ENCODE measurements at places on chromosomes 11 and 22.

- peak; percentile 45 for DNase-seq
These were observed 62.2 kb upstream of the FDX1 start for GRCh38 chr11:110367571-110367970.

- DNase-seq = no peak
These were observed 10.2 kb downstream of the TMEM121B start for GRCh38 chr22:17110791-17111550.

GRCh38 chr11:112082729-112083128 lies 3.8 kb downstream of the TIMM8B start:
- peak; percentile 18 for DNase-seq

- no peak for DNase-seq
These were observed 191.9 kb upstream of the DDI1 start for GRCh38 chr11:103844327-103845215.

- DNase-seq = no peak
These were observed 32.6 kb upstream of the KCNQ1OT1 start for GRCh38 chr11:2732261-2732939.

DNA sequence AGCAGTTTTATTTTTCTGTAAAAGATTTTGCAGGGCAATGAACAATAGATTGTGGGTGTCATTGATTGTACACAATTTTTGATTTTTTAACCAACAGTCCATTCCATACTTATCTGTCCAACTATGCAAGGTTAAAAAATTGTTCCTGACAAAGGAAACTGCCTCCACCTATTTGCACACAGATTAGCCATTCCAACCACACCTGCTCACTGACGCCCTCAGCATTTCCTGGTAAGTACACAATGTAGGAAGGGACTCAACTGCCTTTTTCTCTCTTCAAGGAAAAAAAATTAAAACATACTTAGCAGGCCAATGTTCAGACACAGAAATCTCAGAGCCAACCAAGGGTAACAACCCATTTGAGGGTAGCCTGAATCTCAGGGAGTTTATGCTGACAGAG lies 4.3 kb upstream of the FUT4 start:
- no peak for DNase-seq

DNA sequence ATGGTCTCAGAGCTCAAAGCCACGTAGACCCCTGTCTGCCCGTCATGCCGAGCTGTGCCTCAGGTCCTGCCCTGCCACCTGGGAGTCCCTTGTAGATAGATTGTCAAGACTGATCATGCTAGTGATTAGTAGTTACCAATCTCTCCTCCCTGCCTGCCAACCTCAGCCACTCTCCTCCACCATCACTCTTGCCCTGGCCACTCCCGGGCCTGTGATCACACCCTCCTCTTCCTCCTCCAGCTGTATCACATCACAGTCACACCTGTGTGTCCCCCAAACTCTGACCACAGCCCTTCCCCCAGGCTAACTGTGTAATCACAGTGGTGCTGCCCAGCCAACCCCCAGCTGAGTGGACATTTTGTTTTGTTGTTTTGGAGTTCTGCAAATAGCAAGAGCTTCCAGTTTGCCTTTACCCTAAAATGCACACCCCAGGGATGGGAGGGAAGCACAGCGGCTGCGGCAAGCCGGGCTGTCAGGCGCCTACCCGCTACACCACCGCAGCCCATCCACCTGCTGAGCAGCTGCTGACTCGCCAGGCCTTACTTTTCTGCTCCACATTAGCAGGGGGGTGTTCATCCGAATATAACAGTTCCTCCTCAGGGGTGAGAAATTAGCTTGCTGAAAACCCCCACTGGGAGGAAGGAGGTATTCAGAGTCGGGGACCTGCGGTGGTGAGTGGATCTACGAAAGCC lies 45.8 kb downstream of the LRFN4 start:
- no peak for DNase-seq

- DNase-seq = no peak
These were observed 302.0 kb downstream of the TBC1D22A start for GRCh38 chr22:47064416-47064815.

DNA sequence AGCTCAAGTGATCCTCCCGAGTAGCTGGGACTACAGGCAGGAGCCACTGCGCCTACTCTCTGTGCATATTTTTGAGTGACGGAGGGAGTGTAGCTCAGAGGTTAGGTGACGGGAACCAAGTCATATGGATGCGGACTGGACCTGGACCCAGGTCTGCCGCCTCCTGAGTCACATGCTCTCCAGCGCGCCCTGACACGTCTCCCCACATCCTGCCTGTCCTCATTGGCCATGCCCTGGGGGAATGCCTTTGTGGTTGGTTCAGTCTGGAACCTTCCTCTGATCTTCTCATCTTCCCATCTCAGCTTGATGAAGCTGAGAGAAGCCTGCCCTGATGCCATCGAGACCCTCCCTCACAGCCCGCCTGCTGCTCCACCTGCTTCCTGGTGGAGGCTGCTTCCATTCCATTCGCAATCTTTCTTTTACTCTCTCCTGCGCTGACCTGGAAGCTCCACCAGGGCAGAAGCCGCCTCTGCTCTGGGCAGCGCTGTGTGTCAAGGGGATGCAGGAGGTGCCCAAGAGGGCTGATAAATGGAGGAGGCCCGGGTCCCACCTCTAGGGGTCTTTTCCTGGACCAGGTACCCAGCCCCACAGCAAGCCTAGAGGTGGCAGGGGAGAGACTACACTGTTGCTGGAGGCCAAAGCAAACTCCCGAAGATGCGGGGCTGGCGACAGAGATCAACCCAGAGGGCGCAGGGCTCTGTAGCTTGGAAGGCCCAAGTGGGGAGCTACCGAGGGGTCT lies 13.9 kb upstream of the BAIAP2L2 start:
- DNase-seq = no peak

Data from fibroblast of pulmonary artery (primary cell).